ENCODE measurements at places on chromosomes 7 and 10.

GRCh38 chr10:104144931-104145330 lies 23.0 kb downstream of the SFR1 start:
- peaks cover 36% of the 10 kb centered on the region for H3K27me3 ChIP-seq
- no peaks in the 10 kb centered on the region for H3K36me3 ChIP-seq

GRCh38 chr10:53957401-53957800 lies 843.6 kb downstream of the PCDH15 start:
- no peak overlapping the region for H3K4me3 ChIP-seq
- no peaks in the 10 kb centered on the region for H3K27me3 ChIP-seq
- H3K36me3 ChIP-seq: no peaks in the 10 kb centered on the region
- no peaks in the 10 kb centered on the region for H3K4me1 ChIP-seq
- DNase-seq: no peak

DNA sequence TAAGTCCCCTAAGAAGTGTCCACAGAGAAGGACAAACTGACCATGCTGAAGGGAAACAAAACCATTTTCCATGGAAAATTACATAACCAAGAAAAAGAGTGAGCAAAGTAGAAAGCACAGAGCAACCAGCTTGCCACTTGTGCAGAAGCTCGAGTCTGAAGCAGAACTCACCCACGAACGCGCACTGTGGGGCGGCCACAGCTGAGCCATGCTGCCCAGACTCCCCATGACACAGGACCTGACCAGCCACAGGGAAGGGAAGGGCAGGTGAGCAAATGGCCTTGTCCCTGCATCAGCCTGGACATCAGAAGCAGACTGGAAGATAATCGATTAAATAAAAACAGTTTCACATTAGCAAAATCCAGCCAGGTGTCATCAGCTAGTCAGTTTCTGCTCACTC lies 95.7 kb downstream of the TCERG1L start:
- peak; percentile 5 for DNase-seq
- no peak overlapping the region for H3K27ac ChIP-seq
- no peaks in the 10 kb centered on the region for H3K4me1 ChIP-seq
- H3K27me3 ChIP-seq: no peaks in the 10 kb centered on the region
- H3K36me3 ChIP-seq: no peaks in the 10 kb centered on the region

- H3K36me3 ChIP-seq: no peaks in the 10 kb centered on the region
- H3K27ac ChIP-seq: no peak overlapping the region
- H3K27me3 ChIP-seq: no peaks in the 10 kb centered on the region
- DNase-seq: no peak
- H3K4me1 ChIP-seq: no peaks in the 10 kb centered on the region
These were observed 818.5 kb downstream of the XPNPEP1 start for GRCh38 chr10:109104806-109105205.

- H3K36me3 ChIP-seq: no peaks in the 10 kb centered on the region
- no peaks in the 10 kb centered on the region for H3K4me1 ChIP-seq
- no peak for DNase-seq
- no peak overlapping the region for H3K4me3 ChIP-seq
These were observed 100.5 kb downstream of the FGFR2 start for GRCh38 chr10:121497513-121498470.

GRCh38 chr7:105521717-105522463 lies at the start of gene PUS7:
Gene PUS7, minus strand, starts transcription at chr7:105522271. Its CDS starts 13,759 bp downstream, at chr7:105508512.
- peaks cover 20% of the 10 kb centered on the region for H3K4me1 ChIP-seq
- peak within 1 kb of the TSS; percentile 95 for H3K4me3 ChIP-seq
- peaks cover 6% of the 10 kb centered on the region for H3K36me3 ChIP-seq
- peak within 1 kb of the TSS; percentile 88 for H3K27ac ChIP-seq
- peak; percentile 85 for DNase-seq

GRCh38 chr10:7297094-7297493 lies 113.7 kb downstream of the SFMBT2 start:
- H3K36me3 ChIP-seq: peaks cover 39% of the 10 kb centered on the region
- H3K27me3 ChIP-seq: no peaks in the 10 kb centered on the region
- H3K4me3 ChIP-seq: no peak overlapping the region
- peaks cover 25% of the 10 kb centered on the region for H3K4me1 ChIP-seq
- no peak overlapping the region for H3K27ac ChIP-seq

DNA sequence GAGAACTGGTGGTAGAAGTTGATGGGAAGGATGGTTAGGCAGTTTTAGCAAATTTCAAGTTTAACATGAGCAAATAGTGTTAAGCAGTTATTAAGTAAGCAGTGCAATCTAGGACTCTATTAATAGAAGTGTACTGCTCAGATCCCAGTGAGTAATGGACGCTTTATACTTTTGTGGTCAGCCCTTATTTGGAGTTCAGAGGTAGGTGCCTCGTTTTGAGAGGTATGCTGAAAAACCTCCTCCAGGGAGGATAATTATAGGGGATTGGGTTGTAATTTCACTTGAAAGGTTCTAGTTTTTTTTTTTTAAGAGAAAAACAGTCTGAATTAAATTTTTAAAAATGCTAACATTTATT lies 33.5 kb upstream of the CCDC7 start:
- no peak for DNase-seq
- no peaks in the 10 kb centered on the region for H3K36me3 ChIP-seq
- H3K4me1 ChIP-seq: no peaks in the 10 kb centered on the region
- H3K4me3 ChIP-seq: no peak overlapping the region
- H3K27ac ChIP-seq: no peak overlapping the region

GRCh38 chr7:41391818-41392217 lies 311.1 kb downstream of the INHBA start:
- no peaks in the 10 kb centered on the region for H3K4me1 ChIP-seq
- H3K27me3 ChIP-seq: no peaks in the 10 kb centered on the region
- no peak for DNase-seq
- H3K36me3 ChIP-seq: no peaks in the 10 kb centered on the region
- H3K4me3 ChIP-seq: no peak overlapping the region

- DNase-seq: peak; percentile 83
- peaks cover 35% of the 10 kb centered on the region for H3K4me1 ChIP-seq
- H3K4me3 ChIP-seq: no peak overlapping the region
These were observed 97.2 kb upstream of the INSYN2A start for GRCh38 chr10:127293640-127294039.

DNA sequence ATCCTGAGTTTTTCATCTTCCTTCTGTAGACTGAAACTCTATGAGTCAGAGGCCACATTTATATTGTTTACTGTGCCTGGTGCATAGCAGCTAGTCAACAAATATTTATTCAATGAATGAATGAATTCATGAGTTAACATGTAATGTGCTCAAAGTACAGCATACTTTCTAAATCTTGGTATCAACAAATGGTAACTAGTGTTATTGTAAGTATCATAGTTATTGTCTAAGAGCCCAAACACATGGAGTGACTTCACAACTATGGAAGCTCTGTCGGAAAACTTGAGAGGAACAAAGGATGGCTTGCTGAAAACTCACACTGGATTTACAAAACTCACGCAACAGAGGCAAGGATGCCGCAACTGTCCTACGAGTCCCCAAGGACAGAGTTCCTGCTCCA lies 35.9 kb downstream of the DENND2A start:
- H3K27me3 ChIP-seq: peaks cover 14% of the 10 kb centered on the region
- H3K36me3 ChIP-seq: no peaks in the 10 kb centered on the region
- no peaks in the 10 kb centered on the region for H3K4me1 ChIP-seq
- H3K27ac ChIP-seq: no peak overlapping the region
- H3K4me3 ChIP-seq: no peak overlapping the region

- no peak overlapping the region for H3K27ac ChIP-seq
- peak overlapping the region; percentile 58 for H3K4me3 ChIP-seq
- no peaks in the 10 kb centered on the region for H3K36me3 ChIP-seq
- peaks cover 56% of the 10 kb centered on the region for H3K27me3 ChIP-seq
- peaks cover 11% of the 10 kb centered on the region for H3K4me1 ChIP-seq
- DNase-seq: peak; percentile 24
These were observed 54.2 kb upstream of the FHIP2A start for GRCh38 chr10:114767101-114767985.

DNA sequence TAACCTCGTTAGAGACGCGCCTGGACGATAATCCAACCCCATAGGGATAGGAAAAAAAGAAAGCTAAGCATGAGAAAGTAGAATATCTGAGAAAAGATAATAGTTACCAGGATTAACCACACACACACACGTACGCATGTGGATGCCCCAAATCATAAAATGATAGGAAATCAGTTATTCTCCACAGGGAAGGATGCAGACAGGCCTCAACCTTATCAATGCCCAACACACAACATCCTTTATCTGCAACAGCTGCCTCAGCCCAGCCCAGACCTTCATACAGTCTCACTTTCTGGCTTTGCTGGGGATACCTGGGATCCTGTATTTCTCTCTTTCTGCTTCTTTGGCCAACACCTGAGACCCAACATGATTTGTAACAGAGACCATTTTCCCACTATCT lies 123.0 kb downstream of the NOC3L start:
- peaks cover 9% of the 10 kb centered on the region for H3K27me3 ChIP-seq
- no peak overlapping the region for H3K27ac ChIP-seq
- no peaks in the 10 kb centered on the region for H3K36me3 ChIP-seq
- no peak for DNase-seq
- no peaks in the 10 kb centered on the region for H3K4me1 ChIP-seq
- no peak overlapping the region for H3K4me3 ChIP-seq

GRCh38 chr7:151375530-151376217 lies 34.1 kb downstream of the NUB1 start:
- H3K27ac ChIP-seq: no peak overlapping the region
- peaks cover 36% of the 10 kb centered on the region for H3K36me3 ChIP-seq
- H3K4me1 ChIP-seq: peaks cover under 1% of the 10 kb centered on the region
- no peak for DNase-seq
- H3K27me3 ChIP-seq: peaks cover 13% of the 10 kb centered on the region

DNA sequence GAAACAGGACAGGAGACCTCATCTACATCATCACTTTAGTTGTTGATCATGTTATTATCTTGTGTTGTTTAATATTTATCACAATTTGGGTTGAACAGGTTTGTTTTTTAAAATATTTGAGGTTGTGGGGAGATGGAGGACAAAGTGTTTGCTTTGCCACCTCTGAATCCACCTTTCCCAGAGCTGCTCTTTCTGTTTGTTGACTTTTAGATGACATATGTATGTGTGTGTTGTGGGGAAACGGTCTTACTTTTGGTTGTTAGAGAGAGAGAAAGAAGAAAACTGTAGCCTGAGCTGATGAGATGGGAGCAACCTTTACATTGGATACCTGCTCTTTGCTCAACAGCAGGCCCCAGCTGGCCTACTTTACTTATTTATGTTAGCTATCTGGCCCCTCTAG lies 19.0 kb upstream of the SLC16A12 start:
- no peak overlapping the region for H3K4me3 ChIP-seq
- DNase-seq: no peak
- H3K36me3 ChIP-seq: no peaks in the 10 kb centered on the region
- no peaks in the 10 kb centered on the region for H3K4me1 ChIP-seq

GRCh38 chr10:51422311-51423120 lies 276.9 kb downstream of the CSTF2T start:
- no peaks in the 10 kb centered on the region for H3K36me3 ChIP-seq
- DNase-seq: peak; percentile 39
- no peak overlapping the region for H3K4me3 ChIP-seq
- H3K27me3 ChIP-seq: no peaks in the 10 kb centered on the region
- H3K27ac ChIP-seq: no peak overlapping the region
- no peaks in the 10 kb centered on the region for H3K4me1 ChIP-seq

DNA sequence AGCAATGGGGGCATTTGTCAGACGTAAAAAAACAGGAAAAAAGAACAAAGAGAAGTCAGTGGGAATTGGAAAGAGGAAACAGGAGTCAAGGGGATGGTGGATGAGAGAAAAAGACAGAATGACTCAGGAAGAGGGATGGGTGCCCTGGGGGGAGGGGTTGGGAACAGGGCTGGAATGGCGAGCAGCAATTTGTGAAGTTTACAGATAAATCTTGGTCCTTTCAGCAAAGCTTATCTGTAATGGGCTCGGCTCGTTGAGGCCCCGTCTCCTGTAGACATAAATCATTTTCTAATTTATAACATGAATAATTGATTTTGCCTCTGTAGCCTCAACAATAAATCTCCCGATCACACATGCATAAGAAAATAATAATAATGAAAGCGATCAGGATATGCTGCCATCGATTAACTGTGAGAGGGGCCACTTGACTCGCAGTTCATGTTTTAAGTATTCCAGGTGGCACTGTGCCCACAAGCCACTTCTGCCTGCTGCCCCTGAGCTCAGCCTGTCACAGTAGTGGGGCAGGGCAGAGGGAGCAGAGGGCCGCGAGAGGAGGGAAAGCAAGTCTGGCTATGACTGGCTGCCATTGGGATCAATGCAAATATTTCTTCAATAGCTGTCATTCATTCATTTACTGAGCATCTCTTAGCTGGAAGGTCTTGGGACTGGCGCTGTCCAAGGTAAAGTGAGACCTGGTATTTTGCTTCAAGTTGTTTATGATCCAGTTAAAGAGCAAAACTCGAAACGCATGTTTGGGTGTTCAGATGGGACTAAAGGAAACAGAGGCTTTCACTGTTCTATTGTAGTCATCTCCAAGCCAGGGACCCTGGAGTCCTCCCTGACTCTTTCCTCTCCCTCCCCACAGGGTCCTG lies 47.4 kb upstream of the R3HCC1L start:
- DNase-seq: no peak
- no peaks in the 10 kb centered on the region for H3K36me3 ChIP-seq
- H3K27me3 ChIP-seq: peaks cover 9% of the 10 kb centered on the region
- no peak overlapping the region for H3K27ac ChIP-seq
- H3K4me3 ChIP-seq: no peak overlapping the region
- H3K4me1 ChIP-seq: no peaks in the 10 kb centered on the region

DNA sequence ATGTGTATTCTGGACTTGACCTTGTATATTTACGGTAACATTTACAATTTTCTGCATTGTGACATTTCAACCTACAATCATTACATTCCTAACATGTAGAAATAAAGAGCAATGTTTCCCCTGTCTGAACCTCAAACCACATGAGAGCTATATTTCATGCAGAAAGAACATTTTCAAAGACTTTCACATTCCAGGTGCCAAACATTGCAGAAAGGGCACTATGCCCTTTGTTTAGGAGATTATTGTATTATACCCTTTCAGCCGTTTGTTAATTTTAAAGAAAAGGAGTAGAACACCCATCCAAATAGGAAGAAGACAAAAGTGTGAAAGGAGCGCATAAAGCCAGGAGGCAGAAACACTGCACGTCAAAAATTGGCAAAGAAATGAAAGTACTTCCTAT lies 260.4 kb downstream of the RELN start:
- no peak for DNase-seq
- no peaks in the 10 kb centered on the region for H3K27me3 ChIP-seq
- no peak overlapping the region for H3K27ac ChIP-seq
- H3K36me3 ChIP-seq: no peaks in the 10 kb centered on the region

GRCh38 chr10:133442967-133443924 lies 10.5 kb upstream of the SCART1 start:
- peak; percentile 16 for DNase-seq
- peaks cover 16% of the 10 kb centered on the region for H3K4me1 ChIP-seq
- no peak overlapping the region for H3K4me3 ChIP-seq
- H3K27ac ChIP-seq: no peak overlapping the region

GRCh38 chr7:128738570-128739047 lies 550 bp upstream of the CALU start:
- H3K27me3 ChIP-seq: no peaks in the 10 kb centered on the region
- H3K27ac ChIP-seq: peak overlapping the region; percentile 97
- no peak for DNase-seq
- peaks cover 6% of the 10 kb centered on the region for H3K36me3 ChIP-seq
